ENCODE measurements at places on chromosomes 3 and 15.

DNA sequence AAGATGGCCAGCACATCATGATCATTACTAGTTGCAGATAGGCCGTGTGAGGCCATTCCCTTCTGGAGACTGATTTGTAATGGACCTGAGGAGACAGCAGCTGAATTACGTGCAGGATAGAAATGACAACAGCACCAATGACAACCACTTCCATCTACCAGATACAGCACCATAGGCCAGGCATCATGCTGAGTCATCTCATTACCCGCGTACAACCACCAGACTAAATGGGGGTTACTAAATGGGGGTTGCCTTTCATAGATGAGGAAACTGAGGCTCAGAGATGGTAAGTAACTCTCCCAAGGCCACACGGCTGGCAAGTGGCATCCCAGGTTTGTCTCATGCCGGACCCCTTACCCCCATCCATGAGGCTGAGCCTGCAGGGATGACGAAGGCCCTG is 32.8 kb upstream of the FAM107A start:
- peak; percentile 74 for DNase-seq

GRCh38 chr3:167031364-167032049 is 348.6 kb downstream of the ZBBX start:
- no peak for DNase-seq

DNA sequence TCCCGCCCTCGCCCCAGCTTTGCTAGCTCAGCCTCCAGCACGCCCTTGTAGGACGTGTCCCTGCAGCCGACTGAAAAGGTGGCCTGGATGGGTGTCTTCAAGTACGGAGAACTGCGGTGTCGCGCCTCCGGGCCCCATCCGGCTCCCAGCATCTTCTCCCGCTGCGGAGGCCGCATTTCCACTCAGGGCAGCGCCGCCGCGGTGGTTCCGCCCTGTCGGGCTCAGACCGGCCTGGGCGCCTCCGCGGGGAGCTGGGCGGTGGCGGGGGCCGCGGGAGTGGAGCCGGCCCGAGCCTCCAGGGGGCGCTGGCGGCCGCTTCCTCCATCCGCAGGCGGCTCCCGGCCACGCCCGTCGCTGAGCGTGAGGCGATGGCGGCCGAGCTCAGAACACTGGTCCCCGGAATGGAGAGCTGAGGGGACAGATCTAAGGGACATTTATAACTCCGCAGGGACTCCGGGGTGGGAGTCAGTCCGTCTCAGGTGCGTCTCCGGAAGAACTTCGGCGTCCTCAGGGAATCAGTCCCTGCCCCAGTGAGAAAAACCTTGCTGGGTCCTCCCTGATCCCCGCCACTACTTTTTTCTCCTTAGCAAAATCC is 13.6 kb upstream of the SMCO1 start:
- peak; percentile 90 for DNase-seq

DNA sequence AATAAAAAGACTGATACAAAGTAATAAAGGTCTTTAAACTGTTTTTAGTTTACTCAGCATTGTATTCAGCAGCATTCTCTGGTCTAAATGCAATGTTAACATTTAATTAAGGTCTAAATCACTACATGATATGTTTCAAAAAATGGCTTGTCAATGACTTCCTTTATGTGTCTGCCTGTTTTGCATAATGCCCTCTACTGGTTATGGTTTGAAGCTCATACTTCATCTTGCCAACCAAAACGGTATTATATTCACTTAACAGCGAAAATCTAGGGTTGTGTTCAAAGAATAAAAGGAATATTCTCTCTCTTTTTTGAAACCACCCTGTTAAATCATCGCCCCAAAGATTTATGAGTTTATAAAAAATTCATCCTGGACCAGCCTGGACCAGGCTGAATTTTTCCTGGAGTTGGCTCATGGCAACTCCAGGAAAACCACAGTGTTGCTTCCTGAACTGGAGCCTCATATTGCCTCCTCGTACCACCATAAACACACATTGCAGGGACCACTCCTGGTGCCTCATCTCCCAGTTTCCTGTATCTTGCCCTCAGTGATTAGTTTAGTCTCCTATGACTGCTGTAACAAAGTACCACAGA is 6.7 kb upstream of the NCEH1 start:
- DNase-seq, result peak; percentile 26

DNA sequence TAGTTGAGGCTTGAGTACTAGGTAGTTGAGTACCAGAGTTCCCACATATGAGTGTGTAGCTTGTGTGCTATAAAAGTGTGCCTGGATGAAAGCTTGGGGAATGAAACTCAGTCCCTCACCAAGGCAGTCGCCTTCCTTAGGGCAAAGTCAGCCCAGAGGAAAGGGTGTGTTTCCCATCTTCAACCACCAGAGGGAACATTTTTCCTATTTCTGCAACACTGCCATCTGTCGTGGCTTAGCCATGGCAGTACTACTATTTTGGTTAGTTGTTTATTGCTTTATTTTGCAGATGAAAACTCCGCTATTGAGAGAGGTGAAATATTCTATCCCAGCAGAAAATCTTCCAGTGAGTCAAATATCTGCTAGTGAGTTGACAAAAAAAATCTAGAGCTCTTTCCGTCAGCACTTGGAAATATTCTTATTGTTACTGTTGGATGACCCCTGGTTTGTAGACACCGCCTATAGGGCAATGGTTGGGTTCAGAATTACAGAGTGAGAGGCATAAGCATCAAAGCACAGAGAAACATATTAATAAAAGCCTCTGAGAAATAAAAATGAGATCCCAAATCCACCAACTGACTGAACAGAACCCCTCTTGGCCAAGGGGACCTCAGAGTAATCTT is 239.9 kb downstream of the CPNE4 start:
- peak; percentile 50 for DNase-seq

DNA sequence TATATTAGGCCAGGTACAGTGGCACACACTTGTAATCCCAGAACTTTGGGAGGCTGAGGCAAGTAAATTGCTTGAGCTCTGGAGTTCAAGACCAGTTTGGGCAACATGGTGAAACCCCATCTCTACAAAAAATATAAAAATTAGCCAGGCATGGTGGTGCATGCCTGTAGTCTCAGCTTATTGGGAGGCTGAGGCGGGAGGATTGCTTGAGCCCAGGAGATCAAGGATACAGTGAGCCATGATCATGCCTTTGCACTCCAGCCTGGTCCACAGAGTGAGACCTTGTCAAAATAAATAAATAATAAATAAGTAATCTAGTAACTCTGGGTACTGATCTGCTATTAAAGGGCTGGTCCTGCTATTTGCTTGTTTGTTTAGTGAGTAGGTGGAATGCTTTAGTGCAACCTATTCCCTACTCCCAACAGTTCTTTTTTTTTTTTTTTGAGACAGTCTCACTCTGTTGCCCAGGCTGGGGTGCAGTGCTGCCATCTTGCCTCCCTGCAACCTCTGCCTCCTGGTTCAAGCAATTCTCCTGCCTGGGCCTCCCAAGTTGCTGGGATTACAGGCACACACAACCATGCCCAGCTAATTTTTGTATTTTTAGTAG is 9.1 kb upstream of the INO80 start:
- no peak for DNase-seq

DNA sequence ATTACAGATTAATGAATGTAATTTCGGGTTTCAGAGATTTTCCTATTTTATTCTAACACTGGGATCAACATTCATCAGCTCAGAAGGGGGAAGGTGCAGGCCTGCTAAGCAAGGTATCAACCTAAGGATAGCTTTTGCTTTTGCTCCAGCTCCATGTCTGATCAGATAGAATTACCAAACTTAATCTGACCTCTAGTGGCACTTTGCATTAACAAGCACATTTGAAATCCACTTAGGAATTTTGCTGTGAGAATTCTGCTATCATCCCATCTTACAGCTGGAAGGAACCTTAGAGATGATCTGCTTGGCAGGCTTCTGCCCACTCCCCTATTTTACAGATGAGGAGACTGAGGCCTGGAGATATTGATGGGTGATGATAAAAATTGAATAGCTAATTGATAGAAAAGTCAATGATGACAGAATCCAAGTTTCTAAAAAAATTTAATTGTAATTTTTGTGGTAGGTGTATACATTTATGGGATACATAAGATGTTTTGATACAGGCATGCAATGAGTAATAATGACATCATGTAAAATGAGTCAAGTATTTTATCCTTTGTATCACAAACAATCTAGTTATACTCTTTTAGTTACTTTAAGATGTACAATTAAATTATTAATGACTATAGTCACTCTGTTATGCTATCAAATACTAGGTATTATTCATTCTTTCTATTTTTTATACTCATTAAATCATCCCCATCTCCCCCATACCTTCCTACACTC is 209.2 kb upstream of the ZPLD1 start:
- DNase-seq, result peak; percentile 38

- no peak for DNase-seq
Observed at GRCh38 chr3:144173491-144173890, 201.9 kb downstream of the DIPK2A start.

DNA sequence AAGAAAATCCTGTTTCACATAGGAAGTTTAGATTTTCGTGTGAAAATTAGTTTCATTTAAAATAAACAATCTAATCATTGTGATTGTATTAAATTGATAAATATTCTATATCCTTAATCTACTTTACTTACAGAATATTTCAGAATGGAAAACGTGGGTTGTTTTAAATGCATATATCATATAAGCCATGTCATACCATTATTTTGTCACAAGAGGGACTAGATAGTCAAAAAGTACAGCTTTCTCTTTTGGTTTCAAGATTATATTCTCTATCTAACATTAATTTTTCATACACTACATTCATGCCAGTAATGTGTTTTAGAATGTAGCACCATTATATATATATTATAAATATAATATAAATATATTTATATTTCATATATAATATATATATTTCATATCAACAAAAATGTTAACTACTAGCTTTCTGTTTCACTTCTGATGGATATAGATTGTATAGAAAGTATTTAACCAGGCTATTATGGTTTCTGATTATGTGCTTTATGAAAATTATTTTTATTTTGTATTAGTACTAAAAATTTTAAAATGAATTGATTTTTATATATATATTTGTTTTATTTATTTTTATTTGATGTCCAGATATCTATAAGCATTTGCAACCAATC is 45.3 kb downstream of the OSTN start:
- no peak for DNase-seq

- DNase-seq, result peak; percentile 12
Observed at GRCh38 chr3:171190668-171191067, 164.1 kb upstream of the SLC2A2 start.

DNA sequence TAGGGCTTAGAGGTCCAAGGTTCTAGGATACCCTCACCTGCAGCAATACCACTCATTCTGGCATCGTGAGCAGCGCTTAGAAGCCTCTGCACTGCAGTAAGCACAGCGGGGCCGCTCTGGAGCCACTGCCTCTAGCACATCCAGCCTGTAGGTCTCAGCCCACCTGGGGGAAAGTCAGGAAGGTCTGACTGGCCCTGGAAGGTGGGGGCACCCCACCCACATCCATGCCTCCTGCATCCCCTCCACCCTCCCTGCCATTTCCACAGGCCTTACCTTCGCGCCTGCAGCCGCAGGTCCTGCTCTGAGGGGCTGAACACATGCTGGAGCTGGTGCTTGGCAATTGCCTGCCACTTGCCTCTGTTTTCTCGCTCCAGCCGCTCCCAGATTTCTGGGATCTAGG is 901 bp upstream of the RASSF1 start:
- DNase-seq, result no peak

- DNase-seq, result no peak
Observed at GRCh38 chr15:57635300-57635909, 43.7 kb downstream of the MYZAP start.

GRCh38 chr3:55156851-55157650 is 229.2 kb upstream of the LRTM1 start:
- no peak for DNase-seq

DNA sequence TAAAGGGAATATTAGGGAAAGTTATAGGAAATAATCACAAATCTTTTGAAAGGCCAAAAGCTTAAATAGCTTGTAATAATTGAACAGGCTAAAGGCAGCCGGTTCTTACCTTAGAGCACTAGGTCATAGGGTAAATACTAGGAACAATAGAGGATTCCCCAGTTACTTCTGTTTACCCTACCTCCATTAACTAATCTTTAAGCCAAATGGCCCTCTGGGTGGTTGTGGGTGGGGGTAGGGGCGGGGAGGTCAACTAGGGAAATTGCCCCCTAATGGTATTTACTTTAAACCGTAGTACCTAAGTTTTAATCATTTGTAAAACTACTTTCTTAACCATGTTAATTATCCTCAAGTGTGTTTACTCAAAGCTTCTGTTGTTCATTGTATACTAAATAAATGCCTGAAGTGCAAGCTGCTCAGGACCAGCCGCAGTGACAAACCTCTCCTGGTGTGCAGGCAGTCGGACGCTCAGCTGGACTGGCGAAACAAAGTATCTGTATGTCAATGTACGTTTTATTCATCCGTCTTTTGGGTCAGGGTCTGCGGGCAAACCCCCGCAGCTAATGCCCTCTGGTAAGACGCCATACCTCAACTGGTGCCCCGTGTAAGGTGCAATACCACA is 18.9 kb downstream of the MAGEL2 start:
- DNase-seq, result no peak

DNA sequence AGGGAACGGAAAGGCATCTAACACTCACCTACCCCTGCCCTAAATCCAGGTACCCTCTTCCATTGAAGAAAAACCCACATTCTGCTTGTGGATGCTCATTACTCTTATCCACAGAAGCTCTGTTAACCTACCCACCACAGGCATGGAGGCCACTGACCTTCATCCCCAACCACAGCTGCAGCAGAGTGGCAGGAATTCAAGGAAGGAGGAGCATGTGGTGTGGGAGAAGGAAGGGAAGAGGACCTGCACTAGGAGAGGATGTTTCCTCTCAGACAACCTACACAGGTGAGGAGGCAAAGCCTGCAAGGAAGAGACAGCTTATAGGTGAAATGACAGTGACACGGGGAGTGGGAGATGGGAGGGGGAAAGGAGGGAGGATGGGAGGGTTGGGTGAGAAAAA is 192.5 kb upstream of the TSC22D2 start:
- no peak for DNase-seq

DNA sequence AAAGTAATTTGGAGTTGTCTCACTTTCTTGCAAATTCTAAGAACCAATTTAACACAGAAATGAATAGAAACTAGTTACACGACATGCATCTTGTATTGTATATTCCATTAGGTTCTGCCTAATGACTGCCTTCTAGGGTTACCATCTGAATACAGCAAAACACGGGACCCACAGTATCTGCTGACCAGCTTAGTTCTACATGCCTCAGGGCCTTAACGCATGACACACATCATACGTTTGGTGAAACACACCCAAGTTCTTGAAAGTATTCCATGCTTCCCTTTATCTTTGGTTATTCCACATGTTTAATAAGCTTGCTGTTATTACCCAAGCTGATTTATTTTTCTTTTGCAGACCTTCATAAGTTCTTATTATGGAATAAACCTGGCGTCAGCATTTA is 27.9 kb downstream of the APH1B start:
- no peak for DNase-seq
